ENCODE measurements at places on chromosomes 4 and X.
A peak's percentile ranks its signal among the peaks of the same experiment; 100 is the strongest.

DNA sequence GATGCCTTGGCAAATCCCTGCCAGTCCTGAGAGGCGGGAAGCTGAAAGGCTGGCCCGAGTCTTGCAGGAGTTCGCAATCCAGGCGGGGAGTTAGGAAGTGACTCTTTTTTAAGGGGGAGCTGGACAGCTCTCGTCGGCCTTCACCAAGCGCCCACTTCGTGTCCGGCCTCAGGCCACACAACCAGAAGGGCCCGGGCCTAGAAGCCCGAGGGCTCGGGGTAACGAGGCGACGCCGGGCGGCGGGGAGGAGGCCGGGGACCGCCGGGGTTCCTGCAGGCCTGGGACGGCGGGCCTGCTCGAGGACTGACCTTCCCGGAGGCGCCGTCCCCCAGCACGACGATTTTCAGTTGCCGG is 395 bp downstream of the RAB28 start:
- peak; percentile 1 for DNase-seq

DNA sequence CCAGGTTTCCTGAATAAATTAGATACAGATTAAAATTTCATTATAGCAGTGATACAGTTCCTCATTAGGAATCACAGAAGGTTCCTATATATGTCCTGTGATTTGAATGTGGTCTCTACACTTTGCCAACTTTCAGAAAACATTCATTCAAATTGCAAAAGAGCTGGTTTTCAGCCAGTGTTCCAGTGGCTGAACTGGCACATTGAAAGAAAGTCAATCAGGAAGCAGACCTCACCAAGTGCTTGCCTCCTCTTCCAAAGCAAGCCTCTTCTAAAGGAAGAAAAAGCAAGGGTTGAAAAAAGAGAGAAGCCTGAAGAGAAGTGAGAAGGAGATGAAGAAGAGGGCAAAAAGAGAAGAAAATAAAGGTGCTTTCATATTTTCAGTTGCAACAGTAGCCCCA is 12.7 kb downstream of the KLHL34 start:
- no peak for DNase-seq

DNA sequence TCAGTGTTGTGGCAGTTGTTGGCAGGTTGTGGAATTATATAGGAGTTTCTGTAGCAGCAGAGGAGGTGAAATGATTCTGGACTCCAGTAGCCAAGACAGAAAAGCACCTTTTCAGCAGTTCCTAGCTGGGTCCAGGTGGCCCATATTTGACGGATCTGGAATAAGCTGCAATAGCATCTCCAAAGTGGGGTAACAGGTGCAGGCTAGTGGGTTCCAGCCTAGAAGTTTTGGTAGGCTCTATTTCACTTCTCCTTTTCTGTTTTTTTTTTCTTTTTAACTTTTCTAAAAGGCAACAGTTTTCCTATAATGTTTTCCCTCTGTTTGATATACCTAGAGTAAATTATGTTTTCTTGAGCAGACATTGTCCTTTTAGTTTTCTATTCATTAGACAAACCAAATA is 392.5 kb downstream of the C4orf33 start:
- DNase-seq: no peak

DNA sequence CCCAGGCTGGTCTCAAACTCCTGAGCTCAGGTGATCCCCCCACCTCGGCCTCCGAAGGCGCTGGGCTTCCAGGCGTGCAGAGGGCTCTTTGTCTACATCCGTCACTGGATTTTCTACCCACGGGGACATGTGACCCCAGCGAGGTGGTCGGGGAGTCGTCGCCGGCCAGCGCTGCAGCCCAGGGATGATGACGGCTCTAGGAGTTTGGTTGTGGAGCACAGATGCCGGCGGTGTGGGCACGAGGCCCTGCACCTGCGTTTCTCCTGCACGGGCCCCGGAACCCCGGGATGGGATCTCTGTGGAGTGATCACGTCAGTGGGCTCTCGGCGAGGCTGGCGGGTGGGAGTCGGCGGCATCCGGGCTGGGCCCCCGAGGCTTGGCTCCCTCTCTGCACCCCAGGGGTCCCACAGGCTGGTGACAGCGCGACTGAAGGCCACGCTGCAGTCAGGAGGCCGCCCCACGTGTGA is 9.1 kb upstream of the GTPBP6 start:
- no peak for DNase-seq

- no peak for DNase-seq
Measured at GRCh38 chr4:168868044-168868781, 141.8 kb downstream of the CBR4 start.

- peak; percentile 45 for DNase-seq
Measured at GRCh38 chrX:2325076-2325784, 175.5 kb downstream of the DHRSX start.

GRCh38 chr4:102858828-102859464 is 9.8 kb upstream of the CISD2 start:
- DNase-seq: no peak

- DNase-seq: no peak
Measured at GRCh38 chrX:118521435-118521834, 25.8 kb downstream of the DOCK11 start.

DNA sequence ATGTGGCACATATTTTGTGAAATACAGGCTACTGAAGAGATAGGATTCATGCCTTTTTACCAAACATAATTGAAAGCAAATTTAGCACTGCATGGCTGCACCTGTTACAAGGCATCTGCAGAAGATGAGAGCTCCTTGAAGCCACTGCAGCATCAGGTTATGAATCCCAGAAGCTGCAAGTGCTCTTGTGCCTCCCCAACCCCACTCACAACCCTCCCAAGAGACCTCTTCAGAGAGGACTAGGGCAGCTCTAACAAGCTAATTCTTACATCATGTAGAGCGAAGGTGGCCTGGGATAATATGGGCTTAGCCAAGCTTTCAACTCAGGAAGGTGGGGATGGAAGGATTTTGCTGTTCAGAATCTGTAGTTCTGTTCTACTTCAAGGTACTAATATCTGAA is 27.2 kb downstream of the MFAP3L start:
- no peak for DNase-seq

Measured in T-helper 22 cell (primary cell).